ENCODE measurements at places on chromosomes 2 and 18.

DNA sequence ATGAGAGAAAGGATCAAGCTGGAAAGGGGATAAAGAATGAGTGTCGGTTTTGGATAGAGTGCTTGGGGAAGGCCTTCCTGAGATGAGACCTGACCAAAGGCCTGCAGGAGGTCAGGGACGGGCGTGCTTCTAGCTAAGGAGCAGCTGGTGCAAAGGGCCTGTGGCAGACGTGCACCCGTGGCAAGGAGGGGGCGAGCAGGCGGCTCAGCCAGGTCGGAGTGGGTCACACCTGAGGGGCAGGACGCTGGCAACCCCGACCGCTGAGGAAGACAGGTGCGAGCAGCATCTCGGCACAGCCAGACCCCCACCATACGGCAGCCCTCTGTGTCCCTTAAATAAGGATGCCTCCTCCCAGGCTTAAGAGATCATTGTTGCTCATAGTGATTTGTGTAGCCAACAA, 48.1 kb downstream of the ODC1 start:
- DNase-seq, result no peak

GRCh38 chr2:102159295-102159694, 16.7 kb downstream of the IL1R1 start:
- no peak for DNase-seq

- DNase-seq, result no peak
Observed at GRCh38 chr2:216694082-216694825, 1.1 kb downstream of the IGFBP5 start.

- no peak for DNase-seq
Observed at GRCh38 chr2:52861596-52861995, 906.0 kb upstream of the CHAC2 start.

DNA sequence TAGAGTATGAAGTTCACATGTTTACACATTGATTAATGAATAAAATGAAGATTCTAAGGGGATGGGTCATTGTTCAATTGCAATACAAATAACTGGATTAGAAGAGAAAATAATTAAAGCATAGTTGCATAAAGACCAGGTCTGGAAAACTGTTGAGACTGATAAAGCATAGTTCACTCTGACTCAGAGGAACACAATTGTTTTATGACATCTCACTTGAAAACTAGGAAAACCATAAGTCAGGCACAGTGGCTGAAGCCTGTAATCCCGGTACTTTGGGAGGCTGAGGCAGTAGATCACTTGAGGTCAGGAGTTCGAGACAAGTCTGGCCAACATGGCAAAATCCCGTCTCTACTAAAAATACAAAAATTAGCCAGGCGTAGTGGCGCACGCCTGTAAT, 46.7 kb downstream of the PLA2R1 start:
- DNase-seq, result no peak

GRCh38 chr2:18435426-18436037, 124.9 kb downstream of the RDH14 start:
- DNase-seq, result no peak

DNA sequence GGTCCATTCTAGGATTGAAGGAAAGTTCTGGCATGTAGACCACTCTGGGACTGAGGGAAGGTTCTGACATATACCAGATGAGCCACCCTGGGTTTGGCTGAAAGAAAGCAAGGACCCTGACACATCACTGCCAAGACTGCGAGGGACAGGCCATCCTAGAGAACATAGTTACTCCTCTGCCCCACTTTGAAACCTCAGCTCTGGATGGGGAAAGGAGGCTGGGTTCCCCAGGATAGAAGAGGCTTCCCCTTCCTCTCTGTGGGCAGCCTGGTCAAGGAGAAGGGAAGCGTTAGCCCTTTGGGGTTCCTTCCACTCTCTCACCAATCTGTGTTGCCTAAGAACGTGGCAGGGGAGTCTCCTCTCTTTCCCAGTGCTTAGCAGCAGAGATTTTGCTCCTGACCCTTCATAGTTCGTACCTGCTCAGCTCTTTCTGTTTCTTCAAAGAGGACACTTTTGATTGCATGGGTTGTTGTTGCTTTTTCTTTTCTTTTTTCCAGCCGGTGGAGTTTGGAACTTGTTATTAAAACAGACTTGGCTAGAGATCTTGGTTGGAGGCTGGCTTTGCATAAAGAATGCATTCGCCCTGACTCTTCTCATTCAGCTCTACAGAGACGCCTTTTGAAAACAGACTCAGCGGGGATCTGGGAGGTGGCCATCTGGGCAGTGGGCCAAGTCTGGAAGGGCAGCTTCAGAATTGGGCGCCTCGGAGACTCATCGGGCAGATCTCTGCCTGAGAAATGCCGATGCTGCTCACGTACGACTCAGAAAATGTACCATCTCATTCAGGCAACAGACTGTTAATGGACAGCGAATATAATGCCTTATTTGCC, 166.1 kb downstream of the CLIP4 start:
- DNase-seq, result peak; percentile 31

- no peak for DNase-seq
Observed at GRCh38 chr2:101371636-101372035, 15.7 kb downstream of the CREG2 start.

DNA sequence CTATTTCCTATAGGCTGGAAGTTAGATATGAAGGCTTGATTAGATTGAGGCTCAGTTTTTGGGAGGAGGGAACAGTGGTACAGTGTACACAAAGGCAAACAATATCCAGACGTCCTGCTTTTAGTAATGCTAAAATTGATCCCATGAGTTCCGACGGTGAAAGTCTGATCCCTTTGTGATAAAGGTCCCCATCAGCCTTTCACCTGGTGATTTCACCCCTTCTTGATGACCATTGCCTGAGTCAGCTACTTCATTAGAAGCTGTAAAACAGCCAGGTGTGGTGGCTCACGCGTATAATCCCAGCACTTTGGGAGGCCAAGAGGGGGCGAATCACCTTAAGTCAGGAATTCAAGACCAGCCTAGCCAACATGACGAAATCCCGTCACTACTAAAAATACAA, 29.7 kb downstream of the TWSG1 start:
- DNase-seq, result no peak

- DNase-seq, result no peak
Observed at GRCh38 chr18:41378598-41378997, 576.4 kb upstream of the PIK3C3 start.

DNA sequence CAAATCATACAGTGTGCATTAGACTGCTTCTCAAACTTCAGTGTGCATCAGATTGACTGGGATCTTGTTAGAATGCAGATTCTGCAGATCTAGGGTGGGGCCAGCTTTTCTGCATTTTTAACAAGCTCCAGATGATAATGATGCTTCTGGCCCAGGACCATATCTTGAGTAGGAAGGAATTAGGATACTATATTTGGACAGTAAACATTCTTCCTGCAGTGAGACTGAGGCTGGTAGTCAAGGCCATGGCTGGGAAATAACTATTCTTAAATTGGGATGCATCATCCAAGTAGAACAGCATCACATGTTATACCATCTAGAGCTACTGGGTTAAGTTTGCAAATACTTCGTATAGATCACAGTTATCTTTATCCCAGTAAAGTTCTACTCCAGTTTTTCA, 28.4 kb upstream of the ARMC9 start:
- DNase-seq, result no peak

DNA sequence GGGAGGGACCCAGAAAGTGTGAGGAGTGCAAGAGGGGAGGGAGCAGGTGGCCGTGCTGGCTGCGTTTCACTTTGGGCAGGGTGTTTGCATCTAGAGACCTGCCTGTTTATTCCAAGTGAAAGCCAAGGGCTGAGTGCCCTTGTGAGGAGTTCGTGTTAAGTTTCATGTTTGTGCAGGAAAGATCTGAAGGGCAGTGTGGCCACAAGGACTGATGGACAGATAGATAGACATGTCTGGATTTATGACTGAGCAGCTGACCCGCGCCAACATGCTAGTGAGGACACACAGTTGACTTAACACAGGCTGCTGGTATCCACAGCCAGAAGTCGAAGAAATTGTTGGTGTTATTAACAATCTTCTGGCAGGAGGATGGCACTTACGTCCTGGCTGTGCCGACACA, 387.6 kb upstream of the TNP1 start:
- DNase-seq, result no peak

- no peak for DNase-seq
Observed at GRCh38 chr2:68441994-68442322, 25.1 kb downstream of the FBXO48 start.

DNA sequence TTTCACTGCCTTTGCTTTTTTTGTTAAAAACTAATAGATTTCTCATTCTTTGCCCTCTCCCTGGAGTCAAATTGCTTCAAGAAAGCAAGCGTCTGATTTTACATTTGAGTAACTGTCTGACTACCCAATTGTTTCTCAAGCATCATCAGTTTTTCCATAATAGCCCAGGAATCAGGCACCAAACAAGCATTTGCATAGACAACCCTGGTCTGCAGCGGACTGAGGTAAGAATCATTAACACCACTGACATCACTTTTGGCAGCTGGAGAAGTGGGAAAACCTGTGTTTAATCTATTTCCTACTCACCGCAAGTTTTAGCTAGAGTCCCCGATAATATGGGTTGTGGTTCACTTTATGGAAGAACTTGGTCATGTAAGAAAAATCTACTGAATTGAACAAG, 55.7 kb downstream of the IRS1 start:
- no peak for DNase-seq

- DNase-seq, result no peak
Observed at GRCh38 chr2:22694856-22695255, 690.1 kb upstream of the KLHL29 start.

DNA sequence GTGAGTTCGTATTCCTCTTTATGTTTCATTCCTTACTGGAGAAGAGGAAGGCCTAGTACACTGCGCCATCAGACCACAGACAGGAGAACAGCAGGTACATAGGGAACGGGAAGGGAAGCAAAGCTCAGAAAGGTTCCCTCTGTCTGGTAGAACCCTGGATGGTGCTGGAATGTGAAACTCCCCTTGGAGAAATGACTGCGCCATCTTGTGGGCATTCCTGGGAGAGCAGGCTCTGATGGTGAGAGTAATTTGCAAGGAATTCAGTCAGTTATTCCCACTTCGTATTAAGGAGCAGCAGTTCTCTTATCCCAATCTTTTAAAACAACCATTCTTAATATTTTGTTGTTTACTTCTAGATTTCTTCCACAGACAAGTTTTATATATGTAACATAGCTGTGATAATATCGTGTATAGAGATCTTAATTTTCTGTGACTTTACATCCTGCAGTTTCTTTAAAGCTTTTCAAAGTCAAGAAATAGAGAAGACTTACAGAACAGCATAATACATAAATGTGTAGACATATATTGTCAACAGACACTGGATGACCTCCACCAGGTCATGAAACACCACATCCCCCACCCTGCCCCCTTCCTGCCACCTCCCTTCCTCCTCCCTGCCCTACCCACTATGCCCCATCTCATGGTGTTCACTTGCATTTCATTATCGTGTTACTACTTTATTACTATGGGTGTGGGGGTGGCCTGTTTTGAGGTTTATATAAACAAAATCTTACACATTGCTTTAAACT, 83.9 kb downstream of the ARHGEF4 start:
- DNase-seq, result no peak

DNA sequence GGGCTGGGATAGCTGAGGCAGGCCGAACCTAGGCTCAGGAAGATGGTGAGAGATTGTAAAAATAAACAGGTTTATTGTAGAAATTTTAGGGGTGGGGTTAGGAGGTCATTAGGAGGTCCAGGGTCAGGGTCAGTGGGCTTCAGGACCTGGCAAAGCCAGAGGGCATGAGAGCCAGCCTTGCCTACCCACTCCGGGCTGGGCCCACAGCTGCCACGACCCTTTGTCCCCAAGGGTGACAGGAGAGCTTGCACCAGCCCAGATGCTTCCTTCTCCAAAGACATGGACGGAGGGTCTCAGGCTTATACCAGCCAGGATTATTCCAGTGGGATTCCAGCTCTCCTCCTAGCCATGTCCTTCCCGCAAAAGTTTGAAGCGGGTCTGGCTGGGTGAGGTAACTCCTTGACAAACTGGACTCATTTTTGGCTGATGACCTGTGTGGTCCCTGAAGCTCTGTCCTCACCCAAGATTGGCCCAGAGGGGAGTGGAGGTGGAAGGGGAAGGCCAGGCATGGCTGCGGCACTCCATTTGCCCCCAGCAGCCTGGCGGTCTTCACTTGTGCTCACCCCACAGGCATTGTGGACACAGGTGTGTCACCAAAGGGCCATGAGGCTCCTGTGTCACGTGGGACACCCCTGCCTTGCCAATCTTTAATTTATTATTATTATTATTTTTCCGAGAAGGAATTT, 23.8 kb upstream of the ATOH8 start:
- no peak for DNase-seq

GRCh38 chr18:7059276-7059675, 58.3 kb downstream of the LAMA1 start:
- DNase-seq, result no peak

- no peak for DNase-seq
Observed at GRCh38 chr2:43058726-43059110, 167.7 kb downstream of the ZFP36L2 start.

DNA sequence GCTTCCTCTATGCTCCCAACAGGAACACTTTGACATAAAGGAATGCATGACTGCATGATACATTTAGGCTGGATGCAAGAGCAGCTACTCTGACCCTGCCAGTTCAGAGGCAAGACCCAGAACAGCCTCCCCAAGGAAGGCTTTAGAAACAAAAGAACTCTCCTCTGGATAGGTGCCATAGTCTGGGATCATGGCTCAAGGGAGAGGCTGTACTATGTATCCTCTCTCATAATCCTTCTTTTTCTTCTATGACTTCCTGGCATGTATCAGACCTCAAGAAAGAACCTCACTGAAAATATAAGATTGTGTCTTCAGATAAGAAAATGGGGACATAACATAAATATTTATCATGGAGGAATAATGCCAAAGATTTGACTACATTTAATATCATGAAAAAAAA, 194.0 kb upstream of the LYPD1 start:
- no peak for DNase-seq

GRCh38 chr18:58196881-58197872, 153.2 kb downstream of the NEDD4L start:
- DNase-seq, result no peak

DNA sequence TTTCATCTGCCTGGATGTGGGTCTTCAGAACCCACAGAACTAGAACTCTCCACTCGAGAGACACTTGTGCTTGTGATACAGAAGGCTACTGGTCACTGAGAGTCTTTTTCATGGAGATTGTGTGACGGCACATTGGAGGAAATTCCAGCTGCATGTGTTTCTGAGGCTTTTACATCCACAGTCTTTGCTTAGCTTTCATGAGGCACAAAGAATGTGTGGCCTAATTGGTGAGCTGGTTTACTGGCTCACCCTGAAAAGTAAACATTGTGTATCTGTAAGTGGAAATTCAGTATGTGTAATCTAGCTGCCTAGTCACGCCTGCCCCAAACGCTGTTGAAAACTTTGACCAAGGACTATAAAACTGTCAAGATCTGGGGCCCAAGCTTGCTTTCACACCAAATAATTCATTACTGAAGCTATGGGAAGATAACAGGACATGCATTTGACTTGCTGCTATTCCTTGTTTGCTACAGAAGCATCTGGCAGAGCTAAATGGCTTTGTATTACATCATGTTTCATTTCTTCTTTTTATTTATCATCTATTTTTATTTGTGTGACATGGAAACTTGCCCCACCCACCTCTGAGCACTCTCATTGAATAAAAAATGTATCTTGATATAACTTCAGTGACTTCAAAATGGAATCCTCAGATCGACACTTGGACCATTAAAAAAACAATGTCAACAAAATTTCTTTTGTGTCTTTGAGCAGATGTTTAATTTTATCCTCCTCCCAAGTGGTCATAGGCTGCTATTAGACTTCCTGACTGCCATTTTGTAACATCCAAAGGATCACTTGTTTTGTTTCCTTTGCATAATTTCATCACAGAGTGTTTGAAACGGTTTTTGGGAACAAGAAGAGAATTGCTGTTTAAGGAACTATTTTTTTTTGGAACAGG, 80.2 kb downstream of the EFEMP1 start:
- DNase-seq, result no peak

- DNase-seq, result no peak
Observed at GRCh38 chr2:176662753-176663152, 393.5 kb downstream of the MTX2 start.

Data from left forelimb (tissue), 1 donor.